ENCODE measurements at places on chromosomes 3 and 15. TPM values are rescaled to one million over a fixed set of nuclear protein-coding genes. Genes with fewer than 3 reads are reported as not detected.

DNA sequence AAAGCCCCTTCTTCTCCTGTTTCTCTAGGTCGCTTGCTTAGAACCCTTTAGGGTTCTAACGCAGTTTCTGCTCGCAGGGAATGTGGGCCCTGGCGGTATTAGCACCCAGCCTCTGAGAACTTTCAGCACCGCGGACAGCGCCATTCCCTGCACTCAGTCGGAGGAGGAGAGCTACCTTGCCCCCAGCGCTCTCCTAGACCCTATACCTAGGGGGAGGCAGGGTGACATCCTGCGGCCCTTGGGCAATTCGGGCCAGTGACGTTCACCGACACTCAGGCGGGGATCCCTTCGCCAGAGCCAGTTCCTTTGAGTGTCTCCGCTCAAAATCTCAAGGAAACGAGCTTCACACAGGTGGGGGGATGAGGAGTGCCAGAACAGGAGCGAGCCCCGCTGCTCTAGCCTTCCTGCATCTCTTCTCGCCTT lies 1.3 kb downstream of the SLC7A14 start:
- peak; percentile 81 for DNase-seq

GRCh38 chr3:137992592-137992991 lies 17.4 kb upstream of the CLDN18 start:
- DNase-seq: no peak

- no peak for DNase-seq
Measured at GRCh38 chr3:177396733-177397132, 199.5 kb upstream of the TBL1XR1 start.

DNA sequence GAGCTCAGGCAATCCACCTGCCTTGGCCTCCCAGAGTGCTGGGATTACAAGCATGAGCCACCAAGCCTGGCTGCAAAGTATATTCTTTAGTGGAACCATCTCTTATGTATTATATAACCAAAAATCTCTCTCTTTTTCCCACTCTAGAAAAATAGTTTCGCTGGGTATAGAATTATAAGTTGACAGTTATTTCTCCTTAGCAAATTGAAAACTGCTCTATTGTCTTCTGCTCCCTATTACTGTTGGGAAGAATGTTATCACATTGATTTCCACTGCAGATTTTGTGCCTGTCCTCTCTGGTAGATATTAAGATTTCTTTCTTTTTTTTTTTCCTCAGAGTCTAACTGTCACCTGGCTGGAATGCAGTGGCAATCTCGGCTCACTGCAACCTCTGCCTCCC lies 10.2 kb upstream of the DHX30 start:
- no peak for DNase-seq

GRCh38 chr15:83068054-83068453 lies 1.0 kb upstream of the BTBD1 start:
- no peak for DNase-seq

DNA sequence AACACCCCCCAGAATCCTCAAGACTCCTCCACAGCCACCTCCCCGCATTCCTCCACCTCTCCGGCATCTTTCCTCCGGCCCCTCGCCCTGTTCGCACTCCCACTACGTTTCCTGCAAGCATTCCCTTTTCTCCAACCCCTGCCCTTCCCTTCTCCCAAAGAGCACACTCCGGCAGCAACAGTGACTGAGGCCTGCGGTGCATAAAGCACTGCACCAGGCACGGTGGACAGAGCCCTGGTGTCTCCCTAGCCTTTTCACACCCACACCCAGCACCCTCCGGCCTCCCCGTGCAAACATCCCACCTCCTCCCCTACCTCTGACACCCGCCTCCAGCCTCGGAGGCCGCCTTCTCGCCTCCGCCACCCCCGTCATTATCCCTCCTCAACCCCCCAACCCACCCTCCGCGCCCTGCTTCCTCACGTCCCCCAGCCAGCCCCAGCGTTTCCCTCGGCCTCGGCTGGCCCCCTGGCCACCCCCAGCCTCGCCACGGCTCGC lies 577 bp downstream of the ZNF148 start:
- peak; percentile 30 for DNase-seq

Gene CMTM6
- total RNA-seq: 63.8 TPM

DNA sequence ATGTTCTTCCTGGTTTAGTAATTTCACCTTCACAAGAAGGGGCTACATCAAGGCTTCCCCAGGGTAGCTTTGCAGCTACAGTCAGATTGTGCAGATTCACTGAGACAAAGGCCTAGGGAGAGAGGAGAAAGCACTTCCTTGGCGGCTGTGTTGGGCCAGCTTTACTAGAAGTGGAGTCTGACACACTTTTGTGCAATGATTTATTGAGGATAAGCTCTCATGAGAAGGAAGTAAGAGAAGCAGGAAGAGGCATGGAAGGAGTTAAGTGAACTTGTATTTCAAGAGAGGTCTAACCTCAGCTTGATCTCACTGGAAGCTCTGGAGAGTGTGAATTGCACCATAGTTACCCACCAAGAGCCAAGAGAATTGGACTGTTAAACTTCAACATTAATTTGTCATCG lies 78.9 kb downstream of the TGFBR2 start:
- DNase-seq: no peak

DNA sequence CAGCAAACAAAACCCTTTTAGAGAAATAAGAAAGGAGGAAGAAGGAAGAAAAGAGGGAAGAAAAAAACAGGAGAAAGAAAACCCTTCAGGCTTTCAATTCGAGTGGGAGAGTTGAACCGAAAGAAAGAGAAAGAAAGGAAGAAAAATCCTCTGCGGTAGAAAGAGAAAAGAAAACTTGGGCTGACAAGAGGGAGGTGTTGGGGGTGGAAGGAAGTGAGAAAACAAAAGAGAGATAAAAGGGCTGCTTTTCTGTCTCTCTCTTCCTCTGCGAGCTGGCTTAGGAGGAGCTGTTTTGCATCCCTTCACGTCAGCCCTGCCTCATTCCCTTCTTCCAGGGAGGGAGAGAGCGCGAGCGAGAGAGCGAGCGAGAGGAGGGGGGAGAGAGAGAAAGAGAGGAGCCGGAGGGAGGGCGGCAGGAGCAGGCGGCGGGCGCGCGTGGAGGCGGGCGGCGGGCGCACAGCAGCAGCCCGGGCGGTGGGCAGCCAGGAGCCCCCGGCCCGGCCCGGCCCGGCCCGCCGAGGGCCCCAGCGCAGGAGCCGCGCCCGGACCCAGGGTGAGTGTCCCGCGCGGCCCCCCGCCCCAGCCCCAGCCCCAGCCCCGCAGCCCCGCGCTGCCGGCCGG lies at the start of gene ZNF710:
Gene ZNF710, plus strand, starts transcription at position 263 of the 621 bp plus-strand sequence. CDS start 65,814 bp downstream, outside the sequence.
- DNase-seq: peak; percentile 61

GRCh38 chr15:34657469-34658127 lies 74.1 kb upstream of the GOLGA8B start:
- no peak for DNase-seq

Gene GOLGA6L9
- 5.2 TPM for total RNA-seq

Gene IL17RE
- total RNA-seq: 6.6 TPM

GRCh38 chr3:141816958-141817357 lies 53.8 kb downstream of the GRK7 start:
- no peak for DNase-seq

Gene NDN
- 60.2 TPM for total RNA-seq

Gene ST8SIA2
- not detected for total RNA-seq

DNA sequence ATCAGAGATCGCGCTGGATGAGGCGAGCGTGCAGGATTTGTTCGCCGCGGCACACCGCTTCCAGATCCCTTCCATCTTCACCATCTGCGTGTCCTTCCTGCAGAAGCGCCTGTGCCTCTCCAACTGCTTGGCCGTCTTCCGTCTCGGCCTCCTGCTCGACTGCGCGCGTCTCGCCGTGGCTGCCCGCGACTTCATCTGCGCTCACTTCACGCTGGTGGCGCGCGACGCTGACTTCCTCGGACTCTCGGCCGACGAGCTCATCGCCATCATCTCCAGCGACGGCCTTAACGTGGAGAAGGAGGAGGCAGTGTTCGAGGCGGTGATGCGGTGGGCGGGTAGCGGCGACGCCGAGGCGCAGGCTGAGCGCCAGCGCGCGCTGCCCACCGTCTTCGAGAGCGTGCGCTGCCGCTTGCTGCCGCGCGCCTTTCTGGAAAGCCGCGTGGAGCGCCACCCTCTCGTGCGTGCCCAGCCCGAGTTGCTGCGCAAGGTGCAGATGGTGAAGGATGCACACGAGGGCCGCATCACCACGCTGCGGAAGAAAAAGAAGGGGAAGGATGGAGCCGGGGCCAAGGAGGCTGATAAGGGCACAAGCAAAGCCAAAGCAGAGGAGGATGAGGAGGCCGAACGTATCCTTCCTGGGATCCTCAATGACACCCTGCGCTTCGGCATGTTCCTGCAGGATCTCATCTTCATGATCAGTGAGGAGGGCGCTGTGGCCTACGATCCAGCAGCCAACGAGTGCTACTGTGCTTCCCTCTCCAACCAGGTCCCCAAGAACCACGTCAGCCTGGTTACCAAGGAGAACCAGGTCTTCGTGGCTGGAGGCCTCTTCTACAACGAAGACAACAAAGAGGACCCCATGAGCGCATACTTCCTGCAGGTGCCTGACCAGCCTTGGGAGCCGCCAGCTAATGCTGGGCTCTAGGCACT lies 819 bp downstream of the KLHL40 start:
- no peak for DNase-seq

Gene C2CD4B
- total RNA-seq: 3.5 TPM

DNA sequence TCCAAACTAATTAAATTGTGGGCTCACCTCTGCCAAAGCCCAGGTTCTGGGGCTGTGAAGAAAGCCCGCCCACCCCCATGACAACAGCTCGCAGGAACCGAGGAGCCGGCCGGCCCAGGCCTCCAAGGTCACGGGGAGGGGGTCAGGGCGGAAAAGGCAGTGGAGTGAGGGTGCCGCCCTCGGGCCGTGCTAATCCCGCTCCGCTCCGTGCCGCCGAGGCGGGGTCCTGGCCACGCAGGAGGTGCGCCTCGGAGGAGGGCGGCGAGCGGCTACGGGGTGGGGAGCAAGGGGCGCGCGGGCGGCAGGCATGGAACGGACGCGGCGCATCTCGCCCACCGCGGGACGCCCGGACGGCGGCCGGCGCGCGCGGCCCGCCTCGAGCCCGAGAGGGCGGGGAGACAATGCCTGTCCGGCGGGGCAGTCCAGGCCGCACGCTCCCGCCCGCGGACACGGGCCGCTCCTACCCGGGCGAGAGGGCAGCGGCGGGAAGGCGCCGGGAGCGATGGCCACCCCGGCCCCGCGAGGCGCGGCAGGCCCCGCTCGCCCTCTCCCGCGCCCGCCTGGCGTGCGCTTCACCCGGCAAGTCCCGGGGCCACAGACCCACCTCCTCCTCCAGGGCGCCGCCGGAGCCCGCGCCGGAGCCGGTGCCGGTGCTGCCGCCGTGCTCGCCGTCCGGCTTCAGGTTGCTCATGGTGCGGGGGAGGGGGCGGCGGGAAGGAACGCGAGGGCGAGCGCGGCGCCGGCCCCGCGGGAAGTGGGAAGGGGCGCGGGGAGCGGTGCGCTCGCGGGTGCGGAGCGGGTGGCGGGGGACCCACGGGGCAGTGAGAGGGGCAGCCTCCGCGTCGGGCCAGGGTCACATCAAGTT lies 528 bp downstream of the RBPMS2 start:
- peak; percentile 47 for DNase-seq

DNA sequence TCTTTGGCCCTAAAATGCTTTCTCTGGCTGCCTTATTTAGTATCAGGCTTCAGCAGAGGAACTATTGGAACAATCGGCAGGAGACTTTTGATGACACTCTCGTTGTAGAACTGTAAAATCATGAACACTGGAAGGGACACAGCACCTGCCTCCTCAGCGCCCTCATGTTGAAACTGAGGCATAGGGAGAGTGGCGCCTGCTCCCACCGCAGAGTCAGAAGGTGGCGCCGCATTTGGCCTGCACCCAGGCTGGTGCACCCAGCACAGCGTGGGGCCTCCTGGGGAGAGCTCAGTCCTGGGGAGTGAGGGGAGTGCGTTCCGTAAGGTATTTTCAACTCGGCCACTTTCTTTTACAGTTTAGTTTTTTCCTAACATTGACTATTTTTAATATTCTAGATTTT lies 78.2 kb upstream of the BLM start:
- no peak for DNase-seq

DNA sequence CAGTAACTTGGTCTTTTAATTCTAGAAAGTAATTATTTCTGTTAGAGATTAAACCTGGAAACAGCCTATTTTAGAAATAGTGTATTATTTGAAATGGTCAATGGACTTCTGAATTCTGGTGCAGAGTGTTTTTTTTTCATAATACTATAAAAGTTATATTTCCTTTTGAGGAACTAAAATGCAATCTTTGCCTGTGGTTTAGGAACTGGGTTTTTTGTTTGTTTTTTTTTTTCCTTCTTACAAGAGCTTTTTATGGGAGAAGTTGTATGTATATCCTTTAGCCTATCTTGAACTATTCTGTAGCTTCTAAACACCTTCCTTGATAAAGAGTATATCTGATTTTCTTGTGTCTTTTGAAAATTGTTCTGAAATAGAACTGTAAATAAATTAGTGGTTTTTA lies 88.3 kb downstream of the ARIH1 start:
- DNase-seq: no peak

DNA sequence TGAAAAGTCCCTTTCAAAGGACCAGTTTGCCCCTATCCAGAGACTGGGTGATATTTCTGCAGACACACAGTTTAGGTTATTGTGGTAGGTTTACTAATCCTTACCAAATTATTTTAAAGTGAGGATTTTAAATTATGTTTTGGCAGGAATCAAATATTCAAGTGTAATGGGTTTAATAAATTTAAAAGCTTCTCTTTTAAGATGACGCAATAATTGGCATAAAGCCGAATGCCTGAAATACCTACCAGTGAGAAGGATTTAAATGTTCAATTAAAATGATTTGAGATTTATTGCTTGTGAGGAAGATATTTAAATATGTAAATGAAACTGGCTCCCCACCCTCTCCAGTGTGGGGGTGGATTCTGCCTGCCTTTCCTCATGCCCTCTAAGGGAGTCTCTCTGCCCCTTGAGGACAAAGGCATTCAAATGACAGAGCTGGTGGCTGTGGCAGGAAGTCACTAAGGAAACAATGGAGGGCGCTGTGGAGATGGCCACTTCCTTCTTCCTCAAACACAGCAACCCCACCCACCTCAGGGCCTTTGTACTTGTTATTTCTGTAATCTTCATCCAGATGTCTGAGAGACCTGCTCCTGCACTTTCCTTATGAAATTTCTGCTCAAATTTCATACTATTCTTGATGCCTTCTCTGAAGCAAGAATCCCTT lies 131.7 kb downstream of the TNIK start:
- DNase-seq: peak; percentile 37

GRCh38 chr15:89472785-89473256 lies 23.6 kb downstream of the RHCG start:
- DNase-seq: no peak

DNA sequence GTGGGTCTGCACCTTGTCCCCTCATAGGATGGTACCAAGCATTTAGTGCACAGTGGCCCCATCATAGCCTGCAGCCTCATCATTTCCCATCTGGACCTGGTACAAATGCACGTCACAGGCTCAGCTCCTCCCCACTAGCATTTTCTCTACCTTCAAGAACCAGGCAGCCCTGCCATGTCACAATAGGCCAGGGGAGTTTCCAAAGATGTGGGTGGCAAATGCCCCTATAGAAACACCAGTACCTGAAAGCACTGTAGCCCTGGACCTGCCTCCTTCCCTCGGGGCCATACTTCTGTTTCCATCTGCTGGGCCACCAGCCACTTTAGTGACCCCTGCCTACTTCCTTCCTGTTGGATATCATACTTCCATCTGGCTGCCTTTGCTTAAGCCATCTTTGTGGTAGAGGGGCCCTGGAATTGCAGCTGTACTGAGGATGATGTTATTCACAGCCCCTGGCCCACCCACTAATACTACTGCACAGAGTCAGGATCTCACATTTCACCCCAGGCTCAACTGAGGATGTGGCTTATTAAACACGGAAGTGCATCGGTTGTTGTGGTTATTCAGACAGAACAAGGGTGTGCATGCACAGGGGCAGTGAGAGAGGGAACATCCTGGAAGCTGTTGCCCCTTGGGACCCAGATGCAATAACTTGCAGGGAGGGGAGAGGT lies 3.8 kb downstream of the TCTA start:
- DNase-seq: no peak

Gene ATP13A5
- 1.7 TPM for total RNA-seq

- no peak for DNase-seq
Measured at GRCh38 chr3:149648525-149648924, 9.3 kb downstream of the WWTR1 start.

Measured in thyroid gland (tissue), 4 donors.